ENCODE measurements at places on chromosomes 3 and 15.

DNA sequence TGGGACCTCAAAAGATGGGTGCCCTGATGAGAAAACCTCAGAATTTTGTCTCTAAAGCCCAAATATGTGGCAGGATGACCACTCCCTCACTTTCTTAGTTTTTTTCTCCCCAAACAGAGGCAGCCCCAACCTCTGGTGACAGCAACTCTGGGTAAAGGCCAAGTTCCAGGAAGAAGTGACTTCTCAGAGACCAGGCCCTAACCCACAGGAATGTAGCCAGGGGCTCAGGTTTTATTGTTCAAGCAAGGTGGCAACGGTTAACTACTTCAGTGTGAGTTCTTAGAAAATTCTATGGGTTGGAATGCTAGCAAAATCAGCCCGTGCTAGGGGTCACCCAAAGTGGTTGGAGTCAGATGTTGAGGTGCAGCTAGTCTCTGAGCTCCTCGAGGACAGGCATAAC lies 5.1 kb upstream of the DNAJA4 start:
- DNase-seq: no peak

DNA sequence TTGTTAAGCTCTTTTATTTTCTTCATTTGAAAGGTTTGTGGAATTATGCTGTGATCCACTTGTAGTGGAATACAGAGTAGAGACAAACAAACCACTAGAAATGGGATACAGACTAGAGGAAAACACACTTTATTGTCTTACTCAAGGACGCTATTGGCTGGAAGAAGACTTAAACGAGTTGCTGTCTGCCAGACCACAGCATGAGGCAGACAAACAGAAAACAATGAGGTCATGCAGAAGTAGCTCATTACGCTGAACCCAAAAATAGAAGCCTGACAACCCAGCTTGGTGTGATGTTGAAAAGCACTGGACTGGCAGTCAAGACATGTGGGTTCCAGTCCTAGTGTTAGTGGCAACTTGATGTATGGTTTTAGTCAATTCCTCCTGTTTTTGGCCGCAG lies 62.4 kb upstream of the P3H2 start:
- peak; percentile 93 for DNase-seq

GRCh38 chr3:31431321-31431720 lies 101.4 kb upstream of the STT3B start:
- no peak for DNase-seq

DNA sequence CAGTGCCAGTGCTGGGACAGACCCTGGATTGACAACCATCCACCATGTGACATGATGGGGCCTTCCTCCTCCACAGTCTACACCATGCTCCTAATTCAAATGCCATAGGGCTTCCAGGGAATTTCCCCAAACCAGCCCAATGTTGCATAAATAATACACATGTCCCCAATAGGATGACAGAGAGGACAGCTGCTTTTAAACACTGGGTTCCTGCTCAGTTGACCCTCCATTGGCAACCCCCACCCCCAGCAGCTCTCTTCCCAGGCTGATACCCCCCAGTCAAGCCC lies 28.3 kb upstream of the ATP2B2 start:
- no peak for DNase-seq
